ENCODE measurements at places on chromosomes 2 and 18.

DNA sequence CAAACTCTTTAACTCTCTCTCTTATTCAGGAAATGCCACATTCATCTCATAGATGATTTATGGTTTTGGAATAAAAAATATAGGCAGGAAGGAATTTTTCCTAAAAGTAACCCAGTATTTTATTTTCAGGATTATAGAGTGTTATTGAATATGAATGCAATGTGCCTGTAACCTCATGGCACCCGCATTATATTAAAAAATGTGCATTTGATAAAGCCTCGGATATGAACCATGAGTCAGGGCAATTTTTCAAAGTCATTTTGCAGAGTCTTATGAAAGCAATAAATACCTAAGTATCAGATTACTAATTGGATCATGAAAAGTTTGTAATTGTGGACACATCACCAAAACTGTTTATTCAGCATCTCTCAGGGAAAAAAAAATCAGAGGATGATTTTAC, 573.8 kb downstream of the TSN start:
- no peak for DNase-seq

DNA sequence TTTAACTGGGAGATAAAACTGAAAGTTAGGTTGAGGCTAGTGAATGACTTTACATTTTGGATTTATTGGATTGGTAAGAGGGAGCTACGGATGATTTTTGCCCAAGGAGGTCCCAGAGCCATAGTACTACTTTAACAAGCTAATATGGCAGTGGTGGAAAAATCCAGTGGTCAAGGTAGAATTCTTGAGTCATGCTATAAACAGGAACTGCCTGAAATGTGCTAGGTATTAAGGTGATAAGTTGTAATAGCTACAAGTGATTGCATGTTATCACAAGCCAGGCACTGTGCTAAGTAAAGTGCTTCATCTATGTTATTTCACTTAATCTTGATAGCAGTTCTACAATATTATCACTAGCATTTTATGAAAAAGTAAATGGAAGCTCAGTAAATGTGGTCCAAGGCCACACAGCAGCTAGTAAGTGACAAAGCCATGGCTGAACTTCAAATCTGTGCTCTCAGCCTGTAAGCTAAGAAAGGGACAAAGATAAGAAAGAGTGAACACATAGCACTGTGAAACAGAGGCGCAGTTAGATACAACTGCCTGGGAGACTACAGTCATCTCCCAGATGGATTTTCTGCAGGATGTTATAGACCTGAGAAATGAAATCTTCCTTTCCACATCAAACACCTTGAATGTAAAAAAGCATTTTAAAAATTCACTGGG, 469.6 kb downstream of the TGIF1 start:
- no peak for DNase-seq

DNA sequence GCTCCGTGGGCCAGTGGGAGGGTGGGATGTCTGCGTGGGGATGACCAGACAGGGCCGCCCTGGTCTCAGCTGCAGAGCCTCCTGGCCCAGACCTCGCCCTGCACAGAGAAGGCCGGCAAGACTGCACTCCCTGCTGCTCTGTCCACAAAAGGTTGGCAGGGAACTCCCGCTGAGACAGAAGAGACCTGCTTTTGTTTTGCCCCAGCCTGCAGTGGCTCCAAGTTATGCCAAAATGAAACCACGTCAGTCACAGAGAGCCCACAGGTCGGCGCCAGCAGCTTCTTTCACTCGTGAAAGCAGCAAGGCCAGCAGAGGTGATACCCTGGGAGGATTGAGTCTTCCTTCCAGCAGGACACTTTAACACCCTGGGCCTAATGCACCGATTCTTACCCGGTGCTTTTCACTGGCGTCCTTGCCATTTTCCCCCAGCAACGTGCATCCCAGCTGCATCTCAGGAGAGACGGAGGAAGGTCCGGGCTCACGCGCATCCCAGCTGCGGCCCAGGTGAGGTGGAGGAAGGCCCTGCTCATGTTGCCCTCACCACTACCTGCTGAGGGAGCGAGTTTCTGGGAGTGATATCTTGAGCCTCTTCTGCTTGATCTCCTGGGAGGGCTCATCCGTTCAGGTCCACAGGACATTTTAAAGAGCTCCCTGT, 22.1 kb upstream of the CTDP1 start:
- DNase-seq: no peak

GRCh38 chr18:42773870-42774269, 341.6 kb downstream of the RIT2 start:
- no peak for DNase-seq

GRCh38 chr18:60010513-60010912, 110.7 kb downstream of the PMAIP1 start:
- no peak for DNase-seq

DNA sequence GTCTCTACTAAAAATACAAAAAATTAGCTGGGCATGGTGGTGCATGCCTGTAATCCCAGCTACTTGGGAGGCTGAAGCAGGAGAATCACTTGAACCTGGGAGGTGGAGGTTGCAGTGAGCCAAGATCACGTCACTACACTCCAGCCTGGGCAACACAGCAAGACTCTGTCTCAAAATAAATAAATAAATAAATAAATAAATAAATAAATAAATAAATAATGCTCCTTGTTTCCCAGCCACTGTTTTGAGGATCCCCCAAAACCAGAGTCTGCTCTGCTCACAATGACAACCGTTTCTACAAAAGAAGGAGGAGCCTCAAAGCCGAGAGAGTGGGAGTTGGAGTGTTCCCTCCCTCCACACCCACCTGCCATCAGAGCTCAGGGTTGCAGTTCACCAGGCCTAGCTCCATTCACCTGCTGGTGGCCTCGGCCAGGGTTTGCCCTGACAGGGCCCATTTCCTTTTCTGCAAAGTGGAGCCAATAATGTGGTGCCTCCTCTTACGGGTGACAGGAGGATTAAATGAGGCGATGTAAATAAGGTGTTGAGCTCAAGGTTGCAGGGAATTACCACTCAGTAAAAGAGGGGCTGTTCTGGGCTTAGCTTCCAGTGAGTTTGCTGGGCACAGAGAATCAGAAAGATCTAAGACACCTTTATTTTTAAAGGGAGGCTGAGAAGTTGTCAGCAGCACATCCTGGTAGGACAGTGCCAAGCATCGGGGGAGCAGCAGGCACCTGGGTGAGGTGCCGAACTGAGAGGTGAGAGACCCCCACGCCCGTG, 25.5 kb downstream of the CRACDL start:
- no peak for DNase-seq

DNA sequence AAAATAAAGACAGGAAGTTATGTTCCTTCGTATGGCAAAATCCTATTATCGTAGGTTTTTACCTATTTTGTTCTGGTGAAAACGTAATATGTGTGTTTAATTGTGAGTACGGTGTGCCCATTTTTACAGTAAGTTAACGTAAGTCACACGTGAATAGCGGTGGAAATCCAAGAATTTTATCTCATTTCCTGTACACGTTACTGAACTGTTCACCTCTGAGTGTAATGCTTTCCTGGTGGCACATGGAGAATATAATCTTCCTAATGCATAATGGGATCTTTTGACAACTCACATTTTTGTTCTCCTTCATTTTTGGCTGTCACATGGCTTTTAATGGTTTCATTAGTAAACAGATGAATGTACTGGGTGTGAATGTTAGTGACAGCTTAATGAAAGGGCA, 28.2 kb downstream of the BCL2L11 start:
- no peak for DNase-seq

- peak; percentile 88 for DNase-seq
Observed at GRCh38 chr2:121699421-121700333, 37.0 kb downstream of the NIFK start.

DNA sequence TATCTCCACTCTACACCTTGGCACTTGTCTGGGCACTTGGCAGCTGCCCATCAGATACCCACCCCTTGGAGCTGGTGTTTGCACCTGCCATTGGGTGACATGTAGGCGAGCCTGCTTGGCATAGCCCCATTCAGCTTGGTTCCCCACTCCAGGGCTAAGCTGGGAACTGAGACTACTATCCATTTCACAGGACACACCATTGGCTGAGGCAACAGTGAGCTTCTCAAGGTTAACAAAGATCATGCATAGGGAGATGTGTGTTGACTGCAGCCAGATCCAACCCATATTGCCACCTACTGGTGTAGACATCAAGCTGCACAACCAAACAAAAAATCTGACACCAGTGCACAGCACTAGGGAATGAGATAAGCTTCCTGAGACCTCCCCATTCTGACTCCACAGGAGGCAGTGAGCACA, 1389.8 kb upstream of the TMEFF2 start:
- DNase-seq: no peak

DNA sequence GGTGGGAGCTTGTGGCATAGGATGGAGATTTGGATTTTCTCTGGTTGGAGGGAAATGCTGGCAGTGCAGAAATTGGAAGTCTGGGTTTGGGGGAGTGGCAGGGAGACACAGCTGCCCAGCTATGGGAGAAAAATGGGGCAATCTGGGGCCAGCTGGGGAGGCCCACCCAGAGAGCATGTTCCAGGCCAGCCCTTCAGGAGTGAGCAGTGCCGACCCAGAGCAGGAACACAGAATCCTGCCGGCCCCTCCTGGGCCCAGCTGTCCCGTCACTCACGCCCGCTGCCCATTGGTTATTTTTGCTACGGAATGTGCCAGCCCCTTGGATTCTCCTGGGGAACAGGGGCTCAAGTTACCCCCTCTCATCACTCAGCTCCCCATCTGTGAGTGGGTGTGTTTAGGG, 4.9 kb downstream of the SPEG start:
- no peak for DNase-seq

DNA sequence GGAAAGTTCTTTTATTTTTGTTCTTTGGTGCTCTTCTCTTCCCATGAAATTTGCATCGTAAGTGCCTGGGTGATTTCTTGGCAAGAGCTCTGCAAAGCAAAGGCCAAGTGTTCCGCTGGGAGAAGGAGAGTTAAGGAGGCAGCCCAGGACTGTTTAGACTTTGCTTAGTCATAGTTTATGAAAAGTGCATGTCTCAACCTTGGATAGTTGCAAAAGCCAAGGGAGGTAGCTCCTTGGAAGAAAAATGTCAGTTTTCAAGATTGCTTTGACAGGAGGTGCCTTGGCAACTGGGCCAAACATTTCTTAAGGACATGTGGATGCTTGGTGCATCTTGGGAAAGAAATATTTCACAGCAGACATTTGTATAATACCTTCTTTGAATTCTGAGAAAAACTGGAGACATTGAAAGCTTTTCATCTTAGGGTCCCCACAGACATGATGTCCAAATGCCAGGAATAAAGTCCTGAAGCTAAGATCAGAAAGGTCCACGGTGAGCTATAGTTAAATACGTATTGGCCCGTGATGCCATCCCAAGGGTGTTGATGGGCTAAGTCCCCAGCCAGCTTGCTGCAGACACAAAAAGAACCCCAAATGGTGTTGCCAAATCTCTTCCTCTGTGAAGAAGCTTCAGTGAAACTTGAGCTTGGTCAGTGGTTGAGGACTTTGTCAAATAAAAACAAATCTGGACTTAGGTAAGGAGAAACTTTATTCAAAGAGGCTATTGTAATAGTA, 96.3 kb upstream of the THUMPD2 start:
- DNase-seq: no peak

- no peak for DNase-seq
Observed at GRCh38 chr2:64698177-64698643, 44.5 kb upstream of the SERTAD2 start.

GRCh38 chr2:235851828-235852525, 316.2 kb downstream of the GBX2 start:
- no peak for DNase-seq

- no peak for DNase-seq
Observed at GRCh38 chr2:197138506-197138905, 172.1 kb downstream of the ANKRD44 start.

- no peak for DNase-seq
Observed at GRCh38 chr18:79584491-79585394, 94.9 kb upstream of the CTDP1 start.

- DNase-seq: no peak
Observed at GRCh38 chr18:11909061-11909455, 941 bp upstream of the MPPE1 start.

Data from activated T-cell treated with anti-CD3 and anti-CD28 coated beads, Interleukin-2, amount 50 U/mL, for 48 hours (primary cell).